K562 (cell line): ENCODE measurements at places on chromosomes 1 and 21. TPM values are rescaled to one million over a fixed set of nuclear protein-coding genes. Genes with fewer than 3 reads are reported as not detected.
A peak's percentile ranks its signal among the peaks of the same experiment; 100 is the strongest.

PEX11B gene
- 18.9 and 21.2 TPM in 2 replicates for total RNA-seq

RSBN1 gene
- 17.6 and 20.3 TPM in 2 replicates for total RNA-seq

GRCh38 chr1:23111600-23112535 lies 56.8 kb downstream of the LUZP1 start:
- peak overlapping the region; percentile 10; the same call in 1 of the 3 replicates for H3K27ac ChIP-seq
- H3K27me3 ChIP-seq: no peaks in the 10 kb centered on the region
- H3K4me1 ChIP-seq: peaks cover 36% of the 10 kb centered on the region
- no peak overlapping the region for H3K4me3 ChIP-seq
- peaks cover 12% of the 10 kb centered on the region; the same call in 2 of the 3 replicates for H3K36me3 ChIP-seq

- no peak overlapping the region for H3K27ac ChIP-seq
- peaks cover 9% of the 10 kb centered on the region for H3K4me1 ChIP-seq
- no peaks in the 10 kb centered on the region for H3K27me3 ChIP-seq
- no peak for DNase-seq
Observed at GRCh38 chr1:109776206-109776835, 12.6 kb upstream of the EPS8L3 start.

DNA sequence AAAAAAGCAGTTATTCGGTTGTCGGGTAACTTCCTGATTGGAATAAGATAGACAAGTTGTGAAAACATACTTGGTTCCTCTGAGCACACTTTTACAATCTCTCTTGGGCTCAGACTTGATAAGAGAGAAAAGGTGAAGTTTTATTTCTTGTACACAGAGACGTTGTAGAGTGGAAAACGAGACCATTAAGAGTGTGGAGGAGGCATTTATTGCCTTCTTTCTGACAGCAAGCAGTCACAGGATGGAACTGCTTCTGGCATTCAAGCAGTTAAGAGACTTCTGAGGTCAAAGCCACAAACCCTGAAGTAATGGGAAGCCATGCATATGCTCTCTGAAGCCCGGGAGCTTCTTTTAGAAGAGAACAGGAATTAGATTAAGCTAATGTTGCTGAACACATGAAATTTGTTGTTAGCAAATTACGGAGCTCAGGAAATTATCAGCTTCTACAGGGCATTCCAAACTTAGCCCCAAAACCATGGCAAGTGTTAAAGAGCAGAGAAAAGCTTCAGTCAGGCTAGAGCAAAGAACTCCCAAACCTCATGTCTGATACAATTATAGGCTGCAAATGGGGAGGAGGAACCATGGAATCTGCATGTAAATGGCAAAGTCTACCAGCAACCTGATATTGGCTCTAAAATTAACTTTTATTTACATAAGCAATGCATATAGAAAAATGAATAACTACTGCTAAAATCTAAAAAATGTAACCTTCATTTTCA lies 26.0 kb downstream of the S1PR1 start:
- H3K36me3 ChIP-seq: no peaks in the 10 kb centered on the region
- H3K27ac ChIP-seq: peak overlapping the region; percentile 65; the same call in 2 of the 3 replicates
- no peak overlapping the region for H3K4me3 ChIP-seq
- H3K27me3 ChIP-seq: no peaks in the 10 kb centered on the region
- peaks cover 9% of the 10 kb centered on the region for H3K4me1 ChIP-seq

DNA sequence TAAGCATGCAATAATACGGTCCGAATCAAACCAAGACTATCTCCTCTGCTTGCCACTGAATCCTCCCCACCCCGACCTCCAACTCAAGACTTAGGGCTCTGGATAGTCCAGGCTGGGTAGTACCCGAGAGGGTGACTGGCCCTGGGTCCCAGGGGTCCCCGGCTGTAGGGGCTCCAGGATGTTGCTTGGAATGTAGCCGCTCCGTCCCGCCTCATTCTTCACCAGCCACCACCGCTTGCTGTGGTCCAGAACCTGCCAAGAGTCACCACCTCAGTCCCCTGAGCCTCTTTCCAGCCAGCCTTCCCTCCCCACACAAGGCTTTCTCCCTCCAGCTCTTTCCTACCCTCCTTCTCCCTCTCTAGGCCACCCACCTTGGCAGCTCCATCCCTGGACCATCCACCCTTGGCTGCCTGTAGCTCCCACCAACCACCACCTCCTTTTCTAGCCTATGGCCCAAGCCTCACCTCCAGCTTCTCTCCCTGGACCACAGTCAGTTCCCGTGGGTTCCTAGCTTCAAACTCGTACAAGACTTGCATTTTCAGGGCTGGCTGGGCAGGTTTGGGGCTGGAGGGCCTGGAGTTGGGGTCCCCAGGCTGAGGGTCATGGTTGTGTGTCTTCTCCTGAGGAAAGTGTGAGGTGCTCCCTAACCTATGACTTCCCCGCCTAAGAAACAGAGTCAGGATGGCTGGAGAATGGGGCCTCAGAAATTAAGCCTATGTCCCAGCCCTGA lies 10.9 kb upstream of the GSTM3 start:
- H3K4me3 ChIP-seq: no peak overlapping the region
- no peaks in the 10 kb centered on the region for H3K36me3 ChIP-seq
- no peak overlapping the region for H3K27ac ChIP-seq
- peaks cover 38% of the 10 kb centered on the region for H3K27me3 ChIP-seq

DNA sequence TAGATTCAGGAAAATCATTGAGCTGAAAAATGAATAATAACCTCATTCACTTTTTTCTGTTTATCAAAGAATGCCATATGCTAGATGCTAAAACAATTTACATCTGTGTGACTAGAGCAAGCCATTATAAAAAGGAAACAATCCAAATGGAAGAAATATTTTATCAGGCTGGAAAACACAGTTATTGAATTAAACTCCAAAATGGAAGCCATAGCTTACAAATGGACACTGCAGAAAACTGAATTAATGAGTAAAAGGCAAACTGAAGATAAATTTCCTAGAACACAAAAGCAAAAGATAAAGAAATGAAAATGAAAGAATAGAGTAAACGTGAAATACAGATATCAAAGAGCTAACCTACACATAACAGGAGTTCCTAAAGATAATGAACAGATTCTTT lies 33.1 kb upstream of the IL10 start:
- no peak overlapping the region for H3K27ac ChIP-seq
- no peaks in the 10 kb centered on the region for H3K4me1 ChIP-seq
- no peak overlapping the region for H3K4me3 ChIP-seq
- no peaks in the 10 kb centered on the region for H3K36me3 ChIP-seq
- DNase-seq: no peak

DNA sequence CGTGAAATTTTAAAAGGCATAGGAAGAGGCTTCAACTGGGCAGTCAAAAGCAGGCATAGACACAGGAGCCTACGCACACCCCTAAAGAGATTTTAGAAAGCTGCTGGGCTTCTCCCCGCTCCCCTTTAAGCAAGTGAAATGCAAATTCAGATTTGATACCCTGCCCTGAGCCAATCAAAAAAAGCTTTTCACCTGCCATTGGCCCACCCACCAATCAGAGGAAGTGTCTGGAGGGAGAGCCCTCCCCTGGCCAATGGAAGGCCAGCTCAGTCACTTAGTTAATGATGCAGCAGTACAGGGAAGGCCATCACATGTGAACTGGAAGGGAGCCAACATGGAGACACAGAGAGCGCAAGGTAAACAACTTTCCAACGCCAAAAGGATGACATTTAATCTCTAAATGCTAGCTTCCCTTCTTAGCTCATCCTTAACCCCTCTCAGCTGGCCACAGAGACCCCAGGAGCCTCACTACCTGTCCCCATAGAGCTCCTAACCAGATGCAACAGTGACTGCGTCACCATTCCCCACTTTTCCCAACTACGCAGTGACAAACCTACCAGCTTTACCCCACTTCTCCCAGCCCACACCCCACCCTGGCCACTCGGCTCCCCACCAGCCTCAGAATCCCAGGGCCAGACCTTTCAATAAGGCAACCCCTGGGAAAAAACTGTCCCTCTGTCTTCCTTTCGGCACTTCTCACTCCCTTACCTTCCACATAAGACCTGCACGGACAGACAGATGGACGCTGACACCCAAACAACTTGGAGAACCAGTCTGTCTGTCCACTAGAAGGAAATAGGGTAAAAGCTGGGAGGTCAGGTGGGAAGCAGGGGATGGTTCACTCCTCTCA lies 71.0 kb downstream of the CD46 start:
- peaks cover 65% of the 10 kb centered on the region for H3K4me1 ChIP-seq
- no peak overlapping the region for H3K4me3 ChIP-seq
- H3K27ac ChIP-seq: peak overlapping the region; percentile 30; the same call in 2 of the 3 replicates
- H3K36me3 ChIP-seq: no peaks in the 10 kb centered on the region

GRCh38 chr1:227424953-227425352 lies 106.7 kb upstream of the CDC42BPA start:
- H3K4me1 ChIP-seq: peaks cover 18% of the 10 kb centered on the region
- H3K36me3 ChIP-seq: no peaks in the 10 kb centered on the region
- no peak for DNase-seq
- no peak overlapping the region for H3K4me3 ChIP-seq

DNA sequence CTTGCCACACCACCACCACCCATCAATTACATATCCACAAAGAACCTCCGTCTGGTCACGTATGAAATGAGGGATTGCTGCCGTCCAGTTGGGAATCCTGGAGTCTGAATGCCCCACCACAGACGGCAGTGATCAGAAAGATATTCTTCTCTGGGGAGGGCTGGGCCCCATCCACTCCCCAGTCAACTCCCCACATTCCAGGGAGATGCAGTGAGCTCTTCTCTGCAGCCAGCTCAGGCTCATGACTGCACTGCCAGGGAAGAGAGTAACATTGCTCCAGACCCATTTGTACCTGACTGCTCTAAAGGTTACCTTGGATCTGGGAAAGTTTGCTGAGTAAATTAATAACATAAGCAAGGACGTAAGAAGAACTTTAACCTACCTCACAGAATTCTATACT lies 18.3 kb downstream of the DEGS1 start:
- H3K27me3 ChIP-seq: no peaks in the 10 kb centered on the region
- no peak overlapping the region for H3K27ac ChIP-seq
- peaks cover 13% of the 10 kb centered on the region for H3K4me1 ChIP-seq
- DNase-seq: no peak
- H3K36me3 ChIP-seq: no peaks in the 10 kb centered on the region

GRCh38 chr1:111302374-111302773 lies 11.7 kb downstream of the CHIA start:
- H3K27me3 ChIP-seq: no peaks in the 10 kb centered on the region
- H3K36me3 ChIP-seq: no peaks in the 10 kb centered on the region
- no peak overlapping the region for H3K4me3 ChIP-seq
- no peaks in the 10 kb centered on the region for H3K4me1 ChIP-seq
- no peak overlapping the region for H3K27ac ChIP-seq
- DNase-seq: no peak

DNA sequence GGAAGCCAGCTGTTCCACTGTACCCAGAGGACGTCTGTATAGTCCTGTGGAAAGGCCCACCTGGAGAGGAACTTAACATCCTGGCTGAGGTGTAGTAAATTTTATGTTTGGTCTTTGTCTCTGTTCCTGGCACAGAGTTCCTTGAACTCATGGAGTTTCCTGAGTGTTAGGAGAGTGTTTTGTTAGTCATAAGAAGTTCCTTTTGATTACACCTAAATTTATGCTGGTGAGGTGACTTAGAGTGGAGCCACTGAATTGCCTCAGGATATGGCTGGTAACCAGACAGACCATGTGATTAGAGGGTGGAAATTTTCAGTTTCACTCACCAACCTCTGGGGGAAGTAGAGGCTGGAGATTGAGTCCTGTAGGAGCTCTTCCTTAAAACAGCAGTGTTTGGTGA lies 57.9 kb downstream of the RASAL2 start:
- no peak overlapping the region for H3K27ac ChIP-seq
- DNase-seq: no peak
- H3K4me1 ChIP-seq: no peaks in the 10 kb centered on the region

- no peaks in the 10 kb centered on the region for H3K27me3 ChIP-seq
- peaks cover 42% of the 10 kb centered on the region for H3K4me1 ChIP-seq
- no peak overlapping the region for H3K27ac ChIP-seq
- H3K36me3 ChIP-seq: no peaks in the 10 kb centered on the region
Observed at GRCh38 chr1:27379564-27380122, 3.5 kb downstream of the CD164L2 start.

DNA sequence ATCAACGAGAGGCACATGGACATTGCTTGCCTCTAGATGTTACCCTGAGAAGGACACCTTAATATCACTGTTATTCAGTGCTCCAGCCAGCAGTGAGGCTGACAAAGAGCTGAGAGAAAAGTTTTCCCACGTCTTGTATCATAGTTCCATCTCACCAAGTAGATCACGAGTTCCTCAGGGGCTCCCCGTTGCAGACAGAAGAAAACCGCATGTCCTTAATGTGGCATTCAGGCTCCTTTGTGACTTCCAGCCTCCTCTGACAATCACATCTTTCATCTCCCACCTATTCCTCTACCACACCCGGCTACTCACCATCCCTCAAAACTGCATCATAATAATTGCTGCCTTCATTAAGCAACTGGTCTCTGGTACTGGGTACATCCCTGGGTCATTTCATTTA lies 75.3 kb downstream of the DMRTA2 start:
- H3K4me3 ChIP-seq: no peak overlapping the region
- DNase-seq: no peak
- no peaks in the 10 kb centered on the region for H3K4me1 ChIP-seq
- H3K36me3 ChIP-seq: no peaks in the 10 kb centered on the region

- H3K4me1 ChIP-seq: no peaks in the 10 kb centered on the region
- DNase-seq: no peak
- H3K4me3 ChIP-seq: no peak overlapping the region
- no peaks in the 10 kb centered on the region for H3K36me3 ChIP-seq
Observed at GRCh38 chr1:245168086-245168485, 13.3 kb downstream of the KIF26B start.

- no peaks in the 10 kb centered on the region for H3K27me3 ChIP-seq
- no peaks in the 10 kb centered on the region for H3K4me1 ChIP-seq
- H3K4me3 ChIP-seq: no peak overlapping the region
- DNase-seq: no peak
Observed at GRCh38 chr1:60223158-60223557, 149.6 kb upstream of the C1orf87 start.
